ENCODE measurements at places on chromosomes 1 and 21.

DNA sequence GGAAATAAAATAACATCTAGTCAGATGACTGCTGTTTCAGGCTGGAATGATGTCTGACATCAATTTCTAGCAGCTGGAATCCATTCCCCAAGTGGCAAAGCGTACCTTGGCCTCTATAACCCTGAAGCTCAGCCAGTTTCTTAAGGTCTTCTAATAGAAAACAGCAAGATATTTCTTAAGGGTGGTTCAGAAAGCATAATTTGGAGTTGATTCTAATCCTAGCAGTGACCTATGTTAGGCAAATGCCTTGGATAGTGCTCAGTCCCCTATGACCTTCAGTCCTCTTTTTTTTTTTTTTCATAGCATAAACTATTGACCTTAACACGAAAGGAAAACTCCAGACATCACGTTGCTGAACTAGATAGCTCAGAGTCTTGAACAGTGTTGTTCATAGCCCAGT, 56.5 kb downstream of the LAMC2 start:
- DNase-seq = no peak

DNA sequence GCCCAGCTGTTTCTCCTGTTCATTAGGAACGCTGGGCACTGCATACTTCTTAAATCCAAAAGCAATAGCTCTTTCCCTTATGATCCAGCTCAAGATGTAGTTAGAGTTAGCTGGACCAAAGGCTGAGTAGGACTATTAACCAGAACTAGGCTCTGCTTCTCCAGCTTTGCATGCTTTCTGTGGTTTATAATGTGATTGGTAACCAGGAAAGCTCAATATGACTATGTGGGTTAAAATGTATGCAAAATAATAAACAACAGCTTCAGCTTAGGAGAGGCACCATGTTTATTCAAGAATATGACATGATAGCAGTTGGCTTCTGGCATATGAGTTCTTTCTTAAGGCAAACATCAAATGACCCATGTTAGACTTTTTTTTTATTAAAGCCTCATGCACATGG, 73.8 kb downstream of the LYPLAL1 start:
- DNase-seq = no peak

DNA sequence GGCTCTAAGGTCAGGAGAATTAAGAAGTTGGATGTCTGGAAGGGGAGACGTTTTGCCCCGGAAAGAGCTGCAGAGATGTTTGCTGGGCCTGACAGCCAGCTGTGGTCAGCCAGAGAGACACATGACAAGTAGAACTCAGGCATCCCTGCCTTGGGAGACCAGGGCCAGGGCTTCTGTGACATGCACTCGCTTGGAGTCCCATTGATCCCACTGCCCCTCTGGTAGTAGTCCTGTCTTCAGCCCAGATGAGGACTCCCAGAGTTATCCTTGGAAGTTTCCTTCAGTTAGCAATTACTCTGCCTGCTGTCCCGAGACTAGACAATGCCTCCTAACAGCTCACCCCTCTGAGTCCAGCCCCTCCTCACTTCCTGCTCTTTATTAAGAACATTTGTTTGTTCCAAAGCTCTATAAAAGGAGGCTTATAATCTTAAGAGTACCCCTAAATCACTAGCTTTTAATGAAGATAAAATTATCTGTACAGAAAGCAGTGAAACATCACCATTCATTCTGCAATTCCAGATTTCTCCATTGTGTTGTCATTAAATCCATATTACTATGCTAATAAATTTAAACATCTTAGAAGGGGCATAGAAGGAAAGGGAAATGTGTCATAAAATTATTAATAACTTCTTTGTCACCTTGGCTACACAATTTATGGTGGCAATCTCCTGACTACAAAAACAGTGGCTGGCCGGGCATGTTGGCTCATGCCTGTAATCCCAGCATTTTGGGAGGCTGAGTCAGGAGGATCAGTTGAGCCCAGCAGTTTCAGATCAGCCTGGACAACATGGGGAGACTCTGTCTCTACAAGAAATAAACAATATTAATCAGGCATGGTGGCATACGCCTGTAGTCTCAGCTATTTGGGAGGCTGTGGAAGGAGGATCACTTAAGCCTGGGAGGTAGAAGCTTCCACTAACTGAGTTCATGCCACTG, 94.2 kb downstream of the KCNK1 start:
- DNase-seq = no peak

- no peak for DNase-seq
Measured at GRCh38 chr1:227604446-227604845, 41.1 kb downstream of the ZNF678 start.

- DNase-seq = peak; percentile 64
Measured at GRCh38 chr1:101236516-101237228, at the start of gene S1PR1. TSS of gene S1PR1 (plus strand) at chr1:101237019. CDS start at chr1:101238985, 1,966 bp downstream.

DNA sequence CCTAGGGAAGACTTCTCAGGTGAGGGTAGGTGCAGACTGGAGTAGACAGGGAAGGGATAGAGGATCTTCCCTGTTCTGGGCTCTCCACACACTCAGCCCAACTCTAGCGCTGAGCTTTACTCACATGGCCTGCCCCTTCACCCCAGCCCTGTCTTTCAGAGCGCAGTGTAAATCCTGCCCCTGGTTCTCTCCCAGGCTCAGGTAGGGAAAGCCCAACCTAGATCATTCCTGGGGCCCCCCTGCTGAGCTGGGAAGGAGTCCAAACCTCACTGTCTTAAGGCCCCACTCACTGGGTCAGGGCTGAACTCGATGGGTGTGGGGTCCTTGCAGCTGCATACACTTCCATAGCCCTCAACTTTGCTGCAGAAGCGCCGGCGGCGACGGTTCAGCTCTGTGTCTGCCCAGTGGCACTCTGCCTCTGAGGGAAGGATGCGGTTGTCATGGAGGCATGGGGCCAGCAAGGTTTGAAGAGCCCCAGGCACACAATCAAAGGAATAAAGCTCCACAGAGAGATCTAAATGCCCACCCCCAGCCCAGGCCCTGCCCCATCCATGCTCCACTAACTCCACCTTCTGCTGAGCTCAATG, 4.2 kb downstream of the POMGNT1 start:
- DNase-seq = no peak

- no peak for DNase-seq
Measured at GRCh38 chr1:159429074-159429861, 2.7 kb upstream of the OR10J4 start.

- DNase-seq = no peak
Measured at GRCh38 chr1:184937729-184938128, 36.6 kb downstream of the NIBAN1 start.

DNA sequence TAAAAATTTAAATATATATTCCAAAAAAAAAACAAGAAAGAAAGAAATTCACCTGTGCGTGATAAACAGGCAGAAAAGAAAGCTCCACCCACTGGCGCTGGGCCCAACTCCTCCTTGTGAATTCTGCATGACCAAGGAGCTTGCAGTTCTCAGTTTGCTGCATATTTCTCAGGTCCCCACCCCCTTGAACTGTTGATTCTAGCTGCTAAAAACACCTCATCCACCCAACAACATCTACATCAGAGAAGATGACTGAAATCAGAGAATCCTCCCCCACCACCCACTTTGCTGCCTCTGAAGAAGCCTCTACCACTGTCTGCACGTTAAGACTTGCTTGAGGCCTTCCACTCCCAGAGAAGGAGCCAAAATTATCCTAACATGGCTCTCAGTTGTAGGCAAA, 104.8 kb downstream of the RGS2 start:
- DNase-seq = no peak

DNA sequence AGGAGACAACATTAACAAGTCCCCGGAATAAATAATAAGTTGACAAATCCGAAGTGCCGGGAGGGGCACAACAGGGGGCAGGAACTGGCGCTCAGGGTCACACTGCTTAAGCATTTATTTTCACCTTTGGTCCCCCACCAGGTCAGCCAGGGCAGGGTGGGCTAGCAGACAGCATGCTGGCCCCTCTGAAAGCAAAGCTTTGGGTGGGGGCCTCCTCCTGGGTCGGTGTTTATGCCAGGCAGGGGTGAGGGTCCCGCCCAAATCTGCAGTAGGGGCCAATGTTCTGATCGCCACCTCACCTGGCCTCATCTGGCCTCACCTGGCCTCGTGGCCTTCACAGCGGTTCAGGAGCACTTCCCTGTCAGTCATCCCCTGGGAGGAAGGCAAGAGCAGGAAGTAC, 8.2 kb upstream of the FAM131C start:
- DNase-seq = no peak

- DNase-seq = no peak
Measured at GRCh38 chr1:156708218-156708661, 2.9 kb upstream of the CRABP2 start.

DNA sequence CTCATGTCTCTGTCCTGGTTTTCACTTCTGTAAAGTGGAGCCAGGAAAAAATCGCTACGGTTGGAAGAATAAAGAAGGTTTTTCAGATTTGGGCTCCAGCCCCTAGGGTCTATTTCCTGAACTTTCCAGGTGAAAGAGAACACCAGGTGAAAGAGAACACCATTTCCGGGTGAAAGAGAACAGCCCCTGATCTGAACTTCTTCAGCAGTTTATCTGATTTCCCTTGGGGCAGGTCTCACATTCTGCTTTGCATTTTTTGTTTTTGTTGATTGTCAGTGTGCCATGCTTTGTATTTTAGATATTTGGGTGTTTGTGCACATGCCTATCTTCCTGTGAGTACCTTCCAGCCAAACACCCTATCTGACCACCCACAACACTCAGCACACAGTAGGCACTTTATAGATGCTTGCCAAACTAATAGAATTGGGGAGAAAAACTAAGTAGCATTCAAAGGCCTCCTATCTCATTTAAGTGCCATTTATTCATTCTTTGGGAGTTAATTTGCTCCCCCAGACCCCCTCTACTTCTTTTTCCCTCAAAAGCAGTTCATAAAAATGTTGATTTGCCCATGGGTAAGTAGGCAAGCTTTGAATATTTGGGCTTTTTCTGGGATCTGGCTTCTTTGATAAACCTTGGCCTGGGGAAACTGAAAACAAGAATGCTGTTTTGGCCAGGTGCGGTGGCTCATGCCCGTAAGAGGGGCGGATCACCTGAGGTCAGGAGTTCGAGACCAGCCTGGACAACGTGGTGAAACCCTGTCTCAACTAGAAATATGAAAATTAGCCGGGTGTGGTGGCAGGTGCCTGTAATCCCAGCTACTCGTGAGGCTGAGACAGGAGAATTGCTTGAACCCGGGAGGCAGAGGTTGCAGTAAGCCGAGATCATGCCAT, 2.2 kb downstream of the NAV1 start:
- DNase-seq = no peak

GRCh38 chr1:207748737-207749528, 2.9 kb upstream of the CD46 start:
- DNase-seq = peak; percentile 47

DNA sequence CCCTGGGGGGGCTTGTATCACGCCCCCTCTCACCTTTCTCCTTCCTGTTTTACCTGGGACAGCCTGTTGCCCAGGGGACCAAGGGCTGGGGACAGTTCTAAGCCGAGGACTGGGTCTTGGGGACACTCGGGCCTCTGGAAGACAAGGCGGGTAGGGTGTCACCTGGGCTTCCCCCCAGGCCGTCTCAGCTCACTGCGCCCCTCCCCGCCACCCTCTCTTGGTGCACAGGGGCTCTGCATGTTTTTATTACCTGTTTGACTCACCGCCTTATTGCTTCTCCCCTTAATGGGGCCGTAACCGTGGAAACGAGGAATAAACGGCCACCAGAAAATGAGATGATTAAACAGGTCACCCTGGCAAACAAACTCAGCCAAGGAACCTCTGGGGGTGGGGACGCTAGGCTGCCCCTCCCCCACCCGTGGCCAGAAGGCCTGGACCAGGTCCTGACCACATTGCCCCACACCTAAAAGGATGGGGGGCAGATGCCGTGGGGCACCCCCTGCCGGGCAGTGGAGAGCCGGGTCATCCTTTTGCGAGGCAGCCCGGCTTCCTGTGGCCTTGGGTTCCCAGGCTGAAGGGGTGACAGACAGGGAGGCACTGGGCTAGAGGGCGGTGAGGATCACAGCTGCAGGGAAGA, 109.9 kb downstream of the CASZ1 start:
- no peak for DNase-seq

GRCh38 chr1:156806512-156807440, 9.9 kb downstream of the SH2D2A start:
- no peak for DNase-seq

DNA sequence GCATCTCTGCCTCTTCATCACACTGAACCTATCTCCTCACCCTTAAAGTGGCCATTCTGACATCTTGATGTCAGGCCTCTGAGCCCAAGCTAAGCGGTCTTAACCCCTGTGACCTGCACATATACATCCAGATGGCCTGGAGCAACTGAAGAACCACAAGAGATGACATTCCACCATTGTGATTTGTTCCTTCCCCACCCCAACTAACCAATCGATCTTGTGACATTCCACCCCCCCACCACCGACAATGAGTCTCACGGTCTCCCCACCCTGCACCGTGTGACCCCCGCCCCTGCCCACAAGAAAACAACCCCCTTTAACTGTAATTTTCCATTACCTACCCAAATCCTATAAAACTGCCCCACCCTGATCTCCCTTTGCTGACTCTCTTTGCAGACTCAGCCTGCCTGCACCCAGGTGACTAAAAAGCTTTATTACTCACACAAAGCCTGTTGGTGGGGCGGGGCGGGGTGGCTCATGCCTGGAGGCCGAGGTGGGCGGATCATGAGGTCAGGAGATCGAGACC, 21.0 kb upstream of the PINK1 start:
- DNase-seq = no peak

- peak; percentile 17 for DNase-seq
Measured at GRCh38 chr1:237386362-237387143, 344.6 kb downstream of the RYR2 start.

DNA sequence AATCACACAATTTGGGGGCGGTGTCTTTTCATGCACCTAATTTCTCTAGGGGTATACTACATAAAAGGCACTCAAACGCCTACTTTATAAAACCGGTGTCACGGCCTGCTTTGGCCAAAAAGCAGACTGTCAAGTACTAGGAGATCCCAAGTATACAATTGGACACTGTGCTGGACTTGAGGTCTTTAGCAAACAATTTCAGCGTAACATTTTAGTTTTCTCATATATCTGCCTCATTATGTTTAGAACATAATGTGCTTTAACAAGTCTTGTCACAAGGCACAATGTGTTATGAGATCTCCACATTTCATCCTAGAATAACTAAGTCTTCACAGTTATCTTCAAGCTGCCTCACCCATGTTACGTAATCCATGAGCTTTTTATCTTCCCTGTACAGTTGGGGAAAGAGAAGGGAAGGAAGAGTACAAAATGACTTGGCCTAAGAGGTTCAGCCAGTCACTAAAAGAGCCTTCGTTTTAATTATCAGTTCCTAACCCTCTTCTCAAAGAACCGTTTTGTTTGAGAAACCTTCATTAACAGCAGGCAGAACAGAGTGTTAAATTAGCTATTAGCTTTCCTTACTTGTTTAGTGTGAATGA, 1.7 kb downstream of the SSX2IP start:
- no peak for DNase-seq

DNA sequence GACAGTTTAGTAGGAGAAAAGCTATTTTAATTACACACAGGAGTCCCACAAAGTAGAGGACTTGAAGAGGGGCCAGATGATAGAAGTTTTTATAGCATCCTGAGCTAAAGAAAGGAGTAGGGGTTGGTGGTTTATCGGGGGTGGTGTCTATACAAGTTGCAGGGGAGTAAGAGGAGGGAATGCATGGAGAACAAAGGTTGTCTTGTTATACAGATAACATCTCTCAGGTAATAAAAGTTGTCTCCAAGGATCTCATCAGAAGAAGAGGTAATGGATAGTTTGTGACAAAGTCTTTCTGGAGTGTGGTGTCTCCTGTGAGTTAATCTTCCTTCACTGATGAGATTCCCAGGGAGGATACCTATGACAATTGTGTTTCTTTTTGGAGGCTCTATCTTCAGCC, 23.4 kb upstream of the NUF2 start:
- DNase-seq = no peak

GRCh38 chr1:226666164-226666506, 72.9 kb downstream of the ITPKB start:
- DNase-seq = no peak

Measured in T-cell (primary cell).